ENCODE measurements at places on chromosomes 1 and 21.

- DNase-seq: no peak
Observed at GRCh38 chr1:228510101-228510802, 23.1 kb downstream of the RNF187 start.

- DNase-seq: no peak
Observed at GRCh38 chr1:167927046-167927754, 9.3 kb upstream of the DCAF6 start.

GRCh38 chr1:195981448-195982139 lies 626.6 kb downstream of the KCNT2 start:
- DNase-seq: no peak

- DNase-seq: peak; percentile 36
Observed at GRCh38 chr1:232291261-232291660, 338.7 kb downstream of the SIPA1L2 start.

DNA sequence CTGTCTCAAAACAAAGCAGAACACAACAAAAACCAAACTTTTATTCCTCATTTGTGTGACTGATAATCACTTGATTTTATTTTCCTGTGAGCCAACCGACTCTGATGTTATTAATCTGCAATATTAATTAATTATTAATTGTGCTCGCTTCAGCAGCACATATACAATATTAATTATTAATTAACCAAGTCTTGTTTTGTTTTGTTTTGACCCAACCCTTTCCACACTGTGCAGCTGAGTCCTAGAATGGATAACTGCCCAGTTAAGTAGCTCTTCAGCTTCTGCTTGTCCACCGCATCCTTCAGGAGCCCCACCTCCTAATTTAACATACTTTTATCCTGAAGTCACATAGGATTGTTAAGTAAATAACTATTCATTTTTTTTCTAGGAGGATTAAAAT lies 47.4 kb upstream of the EXO1 start:
- no peak for DNase-seq
